ENCODE measurements at places on chromosomes 13 and 19. TPM values are rescaled to one million over a fixed set of nuclear protein-coding genes. Genes with fewer than 3 reads are reported as not detected.

DNA sequence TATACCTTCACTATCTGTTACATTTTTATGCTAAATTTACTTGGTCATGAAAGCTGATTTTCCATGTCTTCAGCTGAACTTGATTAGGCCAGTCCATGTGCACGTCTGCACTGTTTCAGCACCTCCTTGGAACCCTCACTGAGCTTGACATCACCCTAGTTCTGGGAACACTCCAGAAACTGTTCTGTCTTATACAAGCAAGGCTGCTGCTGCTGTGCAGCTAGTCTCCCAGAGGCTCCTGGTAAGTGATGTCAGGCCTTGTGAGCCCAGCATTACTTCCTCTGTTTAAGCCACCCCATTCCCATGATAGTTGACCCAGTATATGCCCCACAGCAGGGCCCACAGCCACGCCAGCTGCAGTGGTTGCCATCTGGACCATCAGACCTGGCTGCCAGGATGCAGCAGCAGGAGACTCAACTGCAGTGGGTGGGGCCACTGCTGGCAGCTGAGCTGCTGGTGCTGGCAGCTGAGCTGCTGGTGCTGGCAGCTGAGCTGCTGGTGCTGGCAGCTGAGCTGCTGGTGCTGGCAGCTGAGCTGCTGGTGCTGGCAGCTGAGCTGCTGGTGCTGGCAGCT lies 90.5 kb upstream of the AKAP11 start:
- no peaks in the 10 kb centered on the region for H3K27me3 ChIP-seq
- no peak for DNase-seq
- no peak overlapping the region for H3K4me3 ChIP-seq
- no peak overlapping the region for H3K27ac ChIP-seq
- H3K36me3 ChIP-seq, result no peaks in the 10 kb centered on the region

GRCh38 chr13:42997381-42997780 lies 5.3 kb upstream of the EPSTI1 start:
- no peaks in the 10 kb centered on the region for H3K4me1 ChIP-seq
- no peak overlapping the region for H3K27ac ChIP-seq
- H3K27me3 ChIP-seq, result no peaks in the 10 kb centered on the region
- no peak for DNase-seq
- H3K36me3 ChIP-seq, result no peaks in the 10 kb centered on the region
- H3K4me3 ChIP-seq, result no peak overlapping the region

- no peak overlapping the region for H3K4me3 ChIP-seq
- H3K36me3 ChIP-seq, result no peaks in the 10 kb centered on the region
- H3K27me3 ChIP-seq, result no peaks in the 10 kb centered on the region
- H3K27ac ChIP-seq, result no peak overlapping the region
- no peaks in the 10 kb centered on the region for H3K4me1 ChIP-seq
- DNase-seq, result peak; percentile 9
These were observed 158.6 kb upstream of the SOX1 start for GRCh38 chr13:111908361-111908760.

DNA sequence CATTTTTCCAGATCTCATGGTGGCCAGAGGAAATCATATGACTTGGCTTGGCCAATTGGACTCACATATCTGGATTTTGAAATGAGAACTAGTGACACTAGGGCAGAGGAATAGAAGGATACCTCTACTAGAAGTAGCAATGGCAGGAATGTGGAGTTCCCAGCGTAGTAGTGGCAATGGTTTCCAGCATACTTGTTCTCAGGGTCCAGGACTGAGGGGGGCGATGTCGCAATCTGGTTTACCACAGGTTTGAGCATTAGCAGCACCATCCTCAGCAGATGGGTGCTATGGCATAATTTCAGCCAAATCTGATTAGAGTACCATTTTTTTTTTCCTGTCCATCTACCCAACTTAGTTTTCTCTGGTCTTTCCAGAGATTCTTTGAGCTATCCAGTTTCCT lies 8.1 kb upstream of the SLITRK1 start:
- no peak for DNase-seq
- no peak overlapping the region for H3K4me3 ChIP-seq
- no peaks in the 10 kb centered on the region for H3K27me3 ChIP-seq
- H3K27ac ChIP-seq, result no peak overlapping the region

GRCh38 chr19:28577666-28578065 lies 635.3 kb downstream of the UQCRFS1 start:
- H3K4me1 ChIP-seq, result no peaks in the 10 kb centered on the region
- H3K36me3 ChIP-seq, result no peaks in the 10 kb centered on the region
- no peak overlapping the region for H3K27ac ChIP-seq
- DNase-seq, result no peak
- H3K27me3 ChIP-seq, result no peaks in the 10 kb centered on the region

DNA sequence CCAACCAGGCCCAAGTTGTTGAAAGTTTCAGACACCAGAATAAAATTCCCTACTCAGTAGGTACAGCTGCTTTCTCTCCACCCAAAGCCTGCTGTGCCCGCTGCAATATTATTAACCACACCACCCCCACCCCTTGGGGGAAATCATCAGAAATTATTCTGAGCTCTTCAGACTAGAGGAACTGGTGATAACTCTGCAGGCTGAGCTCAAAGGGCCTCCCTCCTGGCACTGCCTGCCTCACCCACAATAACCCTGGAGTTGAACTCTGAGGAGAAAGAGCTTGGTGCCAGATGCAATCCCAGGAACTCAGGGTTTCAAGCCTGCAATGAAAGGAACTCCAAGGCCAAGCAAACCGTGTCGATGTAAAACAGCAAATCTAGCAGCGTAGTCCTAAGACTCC lies 381.7 kb upstream of the ZNF507 start:
- H3K4me1 ChIP-seq, result peaks cover 18% of the 10 kb centered on the region
- H3K36me3 ChIP-seq, result no peaks in the 10 kb centered on the region
- DNase-seq, result no peak
- H3K4me3 ChIP-seq, result no peak overlapping the region

GRCh38 chr19:18423258-18424020 lies 4.2 kb downstream of the SSBP4 start:
- no peaks in the 10 kb centered on the region for H3K27me3 ChIP-seq
- H3K27ac ChIP-seq, result no peak overlapping the region
- DNase-seq, result peak; percentile 34
- no peaks in the 10 kb centered on the region for H3K36me3 ChIP-seq
- peaks cover 22% of the 10 kb centered on the region for H3K4me1 ChIP-seq

GRCh38 chr19:33227242-33227650 lies 1.6 kb upstream of the SLC7A10 start:
- peaks cover 2% of the 10 kb centered on the region for H3K27me3 ChIP-seq
- H3K27ac ChIP-seq, result no peak overlapping the region
- DNase-seq, result no peak
- no peak overlapping the region for H3K4me3 ChIP-seq

- no peak overlapping the region for H3K4me3 ChIP-seq
- DNase-seq, result no peak
- H3K36me3 ChIP-seq, result no peaks in the 10 kb centered on the region
These were observed 20.7 kb downstream of the POMP start for GRCh38 chr13:28679628-28680027.

DNA sequence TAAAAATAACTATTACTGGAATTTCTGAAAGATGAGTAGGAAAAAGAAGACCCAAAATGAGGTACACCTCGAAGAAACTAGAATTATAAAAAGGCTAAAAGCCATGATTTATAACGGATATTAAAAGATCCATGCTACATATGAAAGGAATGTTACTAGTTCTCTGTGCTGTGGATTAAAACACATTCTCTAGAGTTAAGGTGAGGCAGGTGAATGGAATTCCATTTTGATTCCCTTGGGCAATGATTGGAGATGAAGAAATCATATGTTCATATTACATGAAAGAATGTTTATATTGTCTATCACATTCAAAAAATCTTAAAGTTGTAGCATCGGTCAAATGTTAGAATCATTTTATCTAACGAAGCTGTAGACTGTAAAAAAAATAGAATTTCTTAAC lies 783.7 kb downstream of the PCDH9 start:
- no peaks in the 10 kb centered on the region for H3K4me1 ChIP-seq
- no peak overlapping the region for H3K27ac ChIP-seq
- no peak for DNase-seq
- H3K36me3 ChIP-seq, result no peaks in the 10 kb centered on the region

- DNase-seq, result no peak
- no peaks in the 10 kb centered on the region for H3K36me3 ChIP-seq
- no peaks in the 10 kb centered on the region for H3K27me3 ChIP-seq
- no peak overlapping the region for H3K4me3 ChIP-seq
- H3K4me1 ChIP-seq, result no peaks in the 10 kb centered on the region
These were observed 13.6 kb downstream of the PEPD start for GRCh38 chr19:33508009-33508408.

DNA sequence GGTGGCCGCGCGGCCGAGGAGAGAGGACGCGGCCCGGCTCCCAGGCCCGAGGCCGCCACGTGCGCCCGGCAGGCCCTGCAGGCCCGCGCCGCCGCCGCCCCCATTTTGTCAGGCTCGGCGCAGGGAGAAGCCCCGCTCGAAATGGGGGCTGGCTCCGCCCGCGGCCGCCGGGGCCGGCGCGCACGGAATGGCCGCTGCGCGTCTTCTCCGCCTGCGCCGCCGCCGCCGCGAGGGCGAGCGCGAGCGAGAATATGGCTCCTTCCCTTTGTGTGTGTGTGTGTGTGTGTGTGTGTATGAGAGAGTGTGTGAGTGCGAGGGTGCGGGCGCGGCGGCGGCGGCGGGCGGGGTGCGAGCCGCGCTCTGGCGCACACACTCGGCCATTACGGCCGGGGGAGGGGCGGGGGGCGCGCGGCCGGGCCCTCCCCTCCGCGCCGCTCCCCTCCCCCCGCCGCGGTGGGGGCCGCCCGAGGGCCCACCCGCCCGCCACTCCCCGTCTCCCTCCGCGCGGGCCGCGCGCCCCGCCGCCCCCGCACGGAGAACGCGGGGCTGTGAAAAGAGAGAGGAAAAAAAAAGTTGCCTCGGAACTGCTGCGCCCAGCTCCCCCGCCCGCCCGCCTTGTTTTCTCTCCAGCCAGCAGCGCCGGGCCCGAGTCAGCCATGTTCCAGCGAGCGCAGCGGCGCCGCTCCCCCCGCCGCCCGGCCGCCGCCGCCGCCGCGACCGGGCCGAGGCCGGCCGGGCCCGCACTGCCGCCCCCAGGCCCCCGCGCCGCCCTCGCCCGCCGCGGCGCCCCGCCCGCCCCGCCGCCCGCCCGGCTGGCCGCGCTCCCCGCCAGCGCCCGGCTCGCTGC lies 1.0 kb downstream of the HMGB1 start:
- H3K27me3 ChIP-seq, result no peaks in the 10 kb centered on the region
- peak overlapping the region; percentile 60 for H3K4me3 ChIP-seq
- peaks cover 1% of the 10 kb centered on the region for H3K4me1 ChIP-seq
- H3K27ac ChIP-seq, result peak overlapping the region; percentile 99
- peak; percentile 88 for DNase-seq
- H3K36me3 ChIP-seq, result no peaks in the 10 kb centered on the region

DNA sequence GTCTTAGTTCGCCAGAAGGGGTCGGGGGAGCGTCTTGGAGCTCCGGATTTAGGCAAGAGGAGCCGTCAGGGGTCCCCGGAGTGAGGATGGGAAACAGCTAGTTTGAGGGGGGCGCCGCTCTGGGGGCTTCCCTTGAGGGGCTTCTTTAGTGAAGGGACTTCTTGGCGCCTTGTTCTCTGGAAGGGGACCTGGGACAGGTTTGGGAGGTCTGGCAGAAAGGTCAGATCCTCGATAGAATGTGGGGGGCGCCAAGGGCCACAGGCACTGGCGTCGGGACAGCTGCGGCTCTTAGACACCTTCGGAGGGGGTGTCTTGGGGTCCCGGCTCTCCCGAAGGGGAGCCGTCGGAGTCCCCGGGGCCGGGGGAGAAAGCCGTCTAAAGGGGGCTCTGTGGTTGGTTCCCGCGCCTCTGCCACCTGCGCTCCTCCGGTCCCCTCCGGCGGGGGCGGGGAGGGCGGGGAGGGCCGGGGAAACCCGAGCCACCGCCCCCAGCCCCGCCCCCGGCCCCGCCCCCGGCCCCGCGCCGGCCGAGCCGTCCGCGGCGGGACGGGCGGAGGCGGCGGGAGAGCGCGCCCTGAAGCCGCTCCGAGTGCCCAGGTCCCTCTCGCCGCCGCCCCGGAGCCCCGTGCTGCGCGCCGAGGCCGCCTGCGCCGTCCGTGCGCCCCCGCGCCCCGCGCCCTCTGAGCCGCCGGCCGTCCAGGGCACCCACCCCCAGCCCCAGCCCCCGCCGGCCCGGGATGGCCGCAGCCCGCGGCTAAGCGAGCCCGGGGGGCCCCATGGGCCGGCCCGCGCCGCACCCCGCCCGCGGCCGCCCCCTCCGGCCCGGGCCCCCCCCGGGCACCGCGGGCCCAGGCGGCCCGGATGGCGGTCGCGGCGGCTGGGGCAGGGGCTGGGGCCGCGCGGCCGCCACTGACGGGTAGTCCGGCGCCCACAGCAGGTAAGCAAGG lies at the start of gene NRTN:
NRTN (plus strand) TSS at position 552 of the 946 bp plus-strand sequence. CDS start 19,099 bp downstream, outside the sequence.
- DNase-seq, result no peak
- H3K27me3 ChIP-seq, result no peaks in the 10 kb centered on the region
- no peaks in the 10 kb centered on the region for H3K36me3 ChIP-seq
- no peak within 1 kb of the TSS for H3K4me3 ChIP-seq
- H3K27ac ChIP-seq, result no peak within 1 kb of the TSS

GRCh38 chr19:17448131-17448967 lies at the start of gene TMEM221:
TMEM221 (minus strand) TSS chr19:17448668; CDS start chr19:17448462, 206 bp downstream.
- no peaks in the 10 kb centered on the region for H3K36me3 ChIP-seq
- H3K4me3 ChIP-seq, result peak within 1 kb of the TSS; percentile 52
- H3K4me1 ChIP-seq, result peaks cover 2% of the 10 kb centered on the region
- peak within 1 kb of the TSS; percentile 28 for H3K27ac ChIP-seq
- no peaks in the 10 kb centered on the region for H3K27me3 ChIP-seq

GRCh38 chr13:49840266-49840665 lies 47.8 kb upstream of the KPNA3 start:
- no peak for DNase-seq
- no peak overlapping the region for H3K4me3 ChIP-seq
- no peaks in the 10 kb centered on the region for H3K36me3 ChIP-seq
- no peaks in the 10 kb centered on the region for H3K4me1 ChIP-seq
- H3K27ac ChIP-seq, result no peak overlapping the region

- peaks cover 1% of the 10 kb centered on the region for H3K4me1 ChIP-seq
- DNase-seq, result no peak
- no peak overlapping the region for H3K4me3 ChIP-seq
These were observed 252.2 kb downstream of the TSHZ3 start for GRCh38 chr19:31096935-31097545.

DNA sequence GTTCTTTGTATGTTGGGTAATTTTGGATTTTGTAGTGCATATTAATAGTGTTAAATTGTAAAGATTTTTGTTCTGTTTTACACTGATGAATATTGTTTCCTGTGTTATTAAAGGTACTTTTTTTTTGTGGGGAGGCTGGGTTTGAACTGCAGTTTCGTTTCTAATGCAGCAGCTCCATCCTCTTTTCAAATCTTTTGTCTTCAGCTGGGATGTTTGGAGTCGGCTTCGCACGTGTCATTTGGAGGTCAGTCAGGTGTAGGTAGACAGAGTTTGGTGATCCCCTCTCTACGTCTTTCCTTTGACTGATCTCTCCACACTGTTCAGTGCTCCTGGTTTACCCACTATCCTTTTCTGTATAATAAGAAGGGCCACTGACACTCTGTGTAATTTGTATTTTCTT lies 30.3 kb downstream of the TDRD3 start:
- H3K27ac ChIP-seq, result no peak overlapping the region
- H3K4me3 ChIP-seq, result no peak overlapping the region
- no peak for DNase-seq
- H3K36me3 ChIP-seq, result no peaks in the 10 kb centered on the region
- H3K4me1 ChIP-seq, result no peaks in the 10 kb centered on the region

The UBA52 gene
- total RNA-seq, result 1,334 TPM

The ZBTB32 gene
- not detected for total RNA-seq

The HIF3A gene
- 40.9 TPM for total RNA-seq

The CCDC61 gene
- 14.9 TPM for total RNA-seq

The NAPA gene
- total RNA-seq, result 101 TPM

The ZNF587B gene
- 12.5 TPM for total RNA-seq

The SIGLEC9 gene
- total RNA-seq, result 7.1 TPM

The PALM3 gene
- 0.59 TPM for total RNA-seq

The ZNF112 gene
- total RNA-seq, result 4.6 TPM

The IL27RA gene
- total RNA-seq, result 1.1 TPM

The RGS9BP gene
- total RNA-seq, result not detected

The METTL21C gene
- not detected for total RNA-seq
